Islet precursor cell (in vitro differentiated cells): ENCODE measurements at places on chromosomes 2 and 18.

GRCh38 chr18:74012954-74013630, 134.5 kb downstream of the FBXO15 start:
- DNase-seq: no peak

- DNase-seq: no peak
Measured at GRCh38 chr18:25329783-25330182, 22.2 kb downstream of the ZNF521 start.

DNA sequence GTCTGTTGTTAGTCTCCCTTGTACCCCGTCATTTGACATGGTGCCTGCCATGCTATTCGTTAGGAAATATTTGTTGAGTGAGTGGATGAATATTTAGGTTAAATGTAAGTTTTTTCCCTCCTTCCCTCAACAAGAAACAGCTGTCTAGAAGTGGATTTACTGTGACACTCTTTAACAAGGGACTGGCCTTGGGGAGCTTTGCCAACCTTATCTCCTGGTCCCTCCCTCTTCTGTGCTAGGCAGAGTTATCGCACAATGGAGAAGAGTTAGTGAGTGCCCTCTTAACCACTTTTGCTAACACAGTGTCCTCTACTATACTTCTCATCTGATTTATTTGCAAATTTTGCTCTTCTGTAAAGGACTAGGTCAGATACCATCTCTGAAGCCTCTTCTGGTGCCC, 61.2 kb downstream of the DIS3L2 start:
- no peak for DNase-seq

GRCh38 chr2:152611458-152612231, 105.6 kb downstream of the PRPF40A start:
- DNase-seq: no peak
